ENCODE measurements at places on chromosomes 7 and 10.

DNA sequence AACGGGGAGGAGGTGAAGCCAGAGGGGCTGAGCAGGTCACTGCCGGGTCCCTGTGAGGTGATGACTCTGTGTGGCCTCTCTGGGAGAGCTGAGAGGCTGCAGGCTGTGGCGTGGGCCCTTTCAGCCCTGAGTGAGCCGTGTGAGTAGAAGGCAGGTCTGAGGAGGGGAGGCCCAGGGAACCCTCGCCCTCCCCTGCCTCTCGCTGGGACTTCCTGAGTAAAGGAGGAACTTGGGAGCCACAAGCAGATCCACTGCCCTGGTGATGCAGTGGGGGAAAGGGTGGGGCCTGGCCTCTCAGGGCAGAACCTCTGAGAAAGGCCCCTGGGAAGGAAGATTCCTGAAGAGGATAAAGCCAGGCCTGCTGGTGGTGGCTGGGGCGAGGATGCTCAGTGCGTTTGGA lies 22.8 kb downstream of the EEPD1 start:
- DNase-seq, result no peak

GRCh38 chr10:70265032-70265689 lies 18.6 kb downstream of the NPFFR1 start:
- no peak for DNase-seq

GRCh38 chr7:96319439-96319838 lies 2.5 kb downstream of the SLC25A13 start:
- DNase-seq, result no peak

- DNase-seq, result no peak
Observed at GRCh38 chr7:136957391-136957790, 88.9 kb downstream of the CHRM2 start.

DNA sequence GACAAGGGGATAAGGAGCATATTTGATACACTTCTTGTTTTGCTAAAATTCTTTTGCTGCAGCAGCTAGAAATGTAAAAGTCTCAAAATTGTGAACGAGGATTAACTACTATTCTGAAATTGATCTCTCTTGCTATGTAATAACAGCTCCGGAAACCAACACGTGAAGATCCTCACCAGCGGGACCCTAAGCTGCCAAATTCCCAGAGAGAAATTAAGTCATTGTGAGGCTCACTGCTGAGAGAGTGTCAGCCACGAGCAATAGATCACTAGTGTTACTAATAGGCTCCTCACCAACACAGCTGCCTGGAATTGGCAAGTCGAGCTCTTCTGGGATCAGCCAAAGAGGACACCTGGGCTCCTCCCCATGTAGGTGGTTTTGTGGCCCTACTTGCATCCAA lies 5.6 kb upstream of the VWA2 start:
- no peak for DNase-seq

DNA sequence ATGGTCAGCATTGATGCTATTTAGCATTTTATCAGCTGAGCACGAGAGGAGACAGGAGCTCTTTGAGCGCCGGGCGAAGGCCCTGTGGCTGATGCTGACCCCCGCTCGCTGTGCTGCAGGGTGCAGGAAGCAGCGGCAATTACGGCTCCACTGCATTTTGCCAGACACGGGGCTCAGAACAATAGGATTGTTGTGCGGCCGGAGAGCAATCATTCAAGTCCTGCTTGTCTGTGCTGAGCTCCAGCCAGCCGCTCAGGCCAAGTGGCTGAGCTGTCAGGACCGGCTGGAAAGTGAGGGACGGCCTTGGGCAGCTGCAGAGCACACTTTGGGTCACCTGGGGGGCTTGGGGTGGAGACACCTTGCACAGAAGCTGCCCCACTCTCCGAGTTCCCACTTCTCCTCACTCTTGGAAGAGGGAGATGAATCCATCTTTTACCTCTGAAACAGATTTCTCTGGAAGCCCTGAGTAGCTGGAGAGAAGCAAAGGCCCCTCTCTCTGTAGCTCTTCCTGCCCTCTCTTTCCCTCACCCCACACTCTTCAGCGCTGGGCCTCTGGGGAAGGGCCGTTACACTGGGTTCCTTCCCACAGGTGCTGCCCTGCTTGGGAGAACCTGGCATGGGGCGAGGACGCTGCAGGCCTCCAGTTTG lies 17.3 kb upstream of the ADARB2 start:
- DNase-seq, result no peak
